Central memory CD8-positive, alpha-beta T cell (primary cell): ENCODE measurements at places on chromosomes 2 and 18.
A peak's percentile ranks its signal among the peaks of the same experiment; 100 is the strongest.

DNA sequence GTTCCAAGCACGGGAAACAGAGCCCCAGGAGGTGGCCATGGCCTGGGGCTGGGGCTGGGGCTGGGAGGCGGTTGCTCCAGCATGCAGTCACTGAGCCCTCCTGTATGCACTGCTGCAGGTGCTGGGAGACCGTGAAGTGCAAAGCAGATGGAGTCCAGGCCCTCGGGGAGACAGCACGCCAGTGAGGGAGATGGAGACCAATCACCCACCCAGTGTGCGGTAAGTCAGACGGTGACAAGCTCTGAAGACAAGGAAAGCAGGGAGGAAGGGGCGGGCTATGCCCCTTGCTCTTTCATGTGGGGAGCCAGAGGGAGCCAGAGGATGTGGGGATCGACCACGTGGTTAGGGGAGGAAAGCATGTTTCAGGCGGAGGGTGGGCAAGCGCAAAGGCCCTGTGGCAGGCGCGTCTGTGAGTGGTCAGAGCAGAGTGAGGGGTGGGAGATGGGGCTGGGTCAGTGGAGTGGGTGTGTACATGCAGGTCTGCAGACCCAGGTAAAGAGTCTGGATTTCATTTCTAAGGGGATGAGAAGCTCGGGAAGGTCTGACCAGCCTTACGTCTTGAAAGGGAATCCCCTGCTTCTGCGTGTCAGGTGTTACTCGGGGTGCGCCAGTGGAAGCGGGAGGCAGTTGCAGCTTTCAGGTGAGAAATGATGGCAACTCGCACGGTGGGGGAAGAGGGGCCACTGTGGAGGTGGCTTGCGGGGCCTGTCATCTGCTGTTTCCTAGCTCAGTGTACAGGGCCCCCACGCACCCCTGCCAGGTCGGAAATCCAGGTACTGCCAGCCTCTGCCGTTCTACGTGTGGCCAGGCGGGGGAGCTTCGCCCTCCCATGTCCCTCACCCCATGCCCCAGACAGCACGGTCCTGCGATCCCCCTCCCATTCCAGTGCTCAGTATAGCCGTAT, 19.4 kb downstream of the RRM2 start:
- H3K36me3 ChIP-seq, result peaks cover 7% of the 10 kb centered on the region
- DNase-seq, result no peak
- peak overlapping the region; percentile 15 for H3K27ac ChIP-seq

GRCh38 chr2:32402091-32402490, 45.3 kb downstream of the BIRC6 start:
- DNase-seq, result no peak
- no peaks in the 10 kb centered on the region for H3K27me3 ChIP-seq
- H3K36me3 ChIP-seq, result peaks cover 48% of the 10 kb centered on the region
- peaks cover 5% of the 10 kb centered on the region for H3K4me1 ChIP-seq

- H3K27me3 ChIP-seq, result no peaks in the 10 kb centered on the region
- DNase-seq, result peak; percentile 40
- H3K27ac ChIP-seq, result peak overlapping the region; percentile 87
Observed at GRCh38 chr2:110858135-110858725, 125.9 kb downstream of the ACOXL start.

DNA sequence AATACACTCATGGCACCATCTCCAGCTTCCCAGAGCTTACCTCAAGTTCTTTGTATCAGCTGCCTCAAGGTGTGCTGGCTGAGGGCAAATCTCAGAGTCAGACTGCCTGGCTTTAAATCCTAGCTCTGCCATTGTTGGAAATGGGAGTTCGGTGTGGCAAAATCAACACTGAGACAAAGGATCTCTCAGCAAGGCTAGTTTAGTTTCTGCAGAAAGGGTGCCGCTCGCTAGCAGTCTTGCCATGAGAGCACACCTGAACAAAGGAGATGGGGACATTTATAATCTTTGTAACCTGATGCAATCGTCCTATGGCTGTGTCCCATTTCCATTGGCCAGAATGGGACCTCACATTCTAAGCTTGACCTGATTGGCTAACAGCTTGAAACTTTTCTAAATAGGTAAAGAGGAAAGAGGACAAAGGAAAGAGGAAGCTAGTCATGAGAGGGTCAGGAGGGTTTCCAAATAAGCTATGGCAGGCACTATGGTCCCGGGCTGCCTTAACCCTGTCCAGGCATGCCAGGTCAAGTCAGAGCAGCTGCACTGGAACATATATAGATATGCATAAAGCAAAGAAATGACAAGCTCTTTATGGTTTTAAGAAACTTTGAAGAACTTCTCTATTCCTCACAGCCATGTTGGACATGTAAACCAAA, 4.3 kb upstream of the UBE2F start:
- no peak overlapping the region for H3K4me3 ChIP-seq
- H3K27ac ChIP-seq, result no peak overlapping the region
- DNase-seq, result no peak
- peaks cover 6% of the 10 kb centered on the region for H3K4me1 ChIP-seq

DNA sequence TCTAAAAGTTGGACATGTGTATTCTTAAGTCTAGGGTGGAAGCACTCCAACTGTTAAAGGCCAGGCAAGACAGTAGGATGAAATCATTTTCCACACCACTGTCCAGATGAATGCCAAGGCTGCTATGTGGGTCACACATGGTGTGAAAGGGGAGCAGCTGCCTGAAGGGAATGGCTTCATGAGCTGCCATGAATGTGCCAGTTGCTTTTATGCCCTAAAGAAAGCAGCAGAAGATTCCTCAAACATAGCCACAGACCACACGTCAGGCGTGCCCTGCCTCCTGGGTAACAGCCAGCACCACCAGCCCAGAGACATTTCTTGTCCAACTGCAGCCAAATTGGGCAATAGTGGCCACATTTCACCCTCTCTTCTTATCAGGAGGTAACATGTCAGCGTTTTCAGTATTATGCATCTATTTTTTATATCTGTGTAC, 130.2 kb downstream of the MTCL1 start:
- H3K4me1 ChIP-seq, result no peaks in the 10 kb centered on the region
- peaks cover 28% of the 10 kb centered on the region for H3K27me3 ChIP-seq
- no peak for DNase-seq
- H3K27ac ChIP-seq, result no peak overlapping the region

DNA sequence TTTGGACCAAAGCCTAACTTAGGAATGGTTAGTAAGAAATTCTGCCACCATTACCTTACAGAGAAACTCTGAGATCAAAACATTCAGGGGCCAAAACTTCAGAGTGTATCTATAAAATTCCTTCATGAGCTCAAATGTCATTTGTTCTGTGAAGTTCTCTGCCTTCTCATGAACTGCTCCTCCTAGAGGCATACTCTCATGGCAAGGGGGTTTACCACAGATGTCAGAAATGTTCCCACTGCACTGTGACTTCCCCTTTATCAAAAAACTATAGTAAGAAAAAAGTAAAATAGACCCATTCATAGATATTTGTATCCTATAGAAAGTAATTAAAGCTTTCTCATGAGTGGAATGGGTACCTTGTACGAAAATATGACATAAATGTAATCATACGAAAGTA, 68.5 kb downstream of the USP40 start:
- H3K27me3 ChIP-seq, result no peaks in the 10 kb centered on the region
- H3K27ac ChIP-seq, result no peak overlapping the region
- H3K36me3 ChIP-seq, result peaks cover 15% of the 10 kb centered on the region
- no peak overlapping the region for H3K4me3 ChIP-seq
- no peak for DNase-seq

- H3K27ac ChIP-seq, result peak within 1 kb of the TSS; percentile 95
- peak within 1 kb of the TSS; percentile 88 for H3K4me3 ChIP-seq
- peaks cover 8% of the 10 kb centered on the region for H3K36me3 ChIP-seq
- H3K27me3 ChIP-seq, result no peaks in the 10 kb centered on the region
- H3K4me1 ChIP-seq, result peaks cover 12% of the 10 kb centered on the region
Observed at GRCh38 chr2:201643216-201643890, at the start of gene TMEM237. TSS of gene TMEM237 (minus strand) at chr2:201643503. CDS start at chr2:201643400, 103 bp downstream.

DNA sequence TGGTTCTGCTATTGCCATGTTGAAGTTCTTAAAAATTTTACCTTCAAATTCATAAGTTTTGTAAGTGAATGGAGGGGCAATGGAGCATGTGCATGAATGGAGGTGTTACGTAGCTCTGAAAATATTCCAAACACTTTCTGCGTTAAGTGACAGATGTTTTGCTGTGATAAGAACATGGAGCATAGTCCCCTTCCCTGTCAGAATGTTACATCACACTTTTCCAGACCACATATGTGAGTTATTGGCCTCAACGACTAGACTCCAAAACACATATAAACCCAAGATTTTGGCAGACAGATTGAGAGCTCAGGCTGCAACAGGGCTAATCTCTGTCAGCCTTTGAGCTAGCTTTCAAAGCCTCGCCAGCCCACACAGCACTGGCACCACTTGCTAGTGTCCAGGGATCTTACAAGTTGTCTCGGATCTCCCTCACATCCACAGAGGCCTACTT, 27.2 kb upstream of the MFSD6 start:
- H3K27me3 ChIP-seq, result no peaks in the 10 kb centered on the region
- H3K36me3 ChIP-seq, result no peaks in the 10 kb centered on the region
- H3K27ac ChIP-seq, result no peak overlapping the region
- H3K4me3 ChIP-seq, result no peak overlapping the region
- no peaks in the 10 kb centered on the region for H3K4me1 ChIP-seq

- peaks cover 52% of the 10 kb centered on the region for H3K27me3 ChIP-seq
- DNase-seq, result no peak
- H3K4me3 ChIP-seq, result no peak overlapping the region
- H3K4me1 ChIP-seq, result no peaks in the 10 kb centered on the region
- no peak overlapping the region for H3K27ac ChIP-seq
Observed at GRCh38 chr2:162232671-162233070, 10.6 kb downstream of the FAP start.

GRCh38 chr2:205188239-205189138, 493.8 kb upstream of the NRP2 start:
- no peak overlapping the region for H3K27ac ChIP-seq
- H3K4me1 ChIP-seq, result no peaks in the 10 kb centered on the region
- no peak for DNase-seq
- no peaks in the 10 kb centered on the region for H3K36me3 ChIP-seq
- H3K27me3 ChIP-seq, result no peaks in the 10 kb centered on the region

- no peak overlapping the region for H3K27ac ChIP-seq
- H3K4me3 ChIP-seq, result no peak overlapping the region
- H3K36me3 ChIP-seq, result peaks cover 2% of the 10 kb centered on the region
- no peaks in the 10 kb centered on the region for H3K27me3 ChIP-seq
Observed at GRCh38 chr2:85334928-85335327, 7.1 kb upstream of the TGOLN2 start.

GRCh38 chr2:52904355-52904891, 863.2 kb upstream of the CHAC2 start:
- H3K27me3 ChIP-seq, result no peaks in the 10 kb centered on the region
- no peak for DNase-seq
- no peak overlapping the region for H3K4me3 ChIP-seq
- no peaks in the 10 kb centered on the region for H3K36me3 ChIP-seq

DNA sequence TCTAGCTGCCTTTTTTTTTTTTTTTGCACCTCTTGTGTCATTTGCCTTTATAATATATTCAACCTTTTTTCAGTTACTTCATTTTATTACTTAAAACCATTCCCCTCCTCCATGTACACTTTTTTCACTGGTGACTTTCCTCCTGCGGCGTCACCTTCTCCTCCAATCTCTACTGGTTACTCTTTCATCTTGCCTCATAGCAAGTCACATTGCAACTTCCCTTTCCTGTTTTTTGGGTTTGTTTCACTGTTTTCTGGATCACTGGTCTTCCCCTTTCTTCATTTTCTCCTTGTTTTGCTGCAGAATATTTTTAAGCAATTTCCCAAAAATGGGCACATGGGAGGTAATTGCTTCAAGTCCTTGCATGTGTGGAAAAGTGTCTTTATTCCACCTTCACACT, 37.7 kb upstream of the GPR155 start:
- H3K27ac ChIP-seq, result no peak overlapping the region
- H3K4me3 ChIP-seq, result no peak overlapping the region
- H3K4me1 ChIP-seq, result peaks cover 6% of the 10 kb centered on the region
- H3K36me3 ChIP-seq, result no peaks in the 10 kb centered on the region

DNA sequence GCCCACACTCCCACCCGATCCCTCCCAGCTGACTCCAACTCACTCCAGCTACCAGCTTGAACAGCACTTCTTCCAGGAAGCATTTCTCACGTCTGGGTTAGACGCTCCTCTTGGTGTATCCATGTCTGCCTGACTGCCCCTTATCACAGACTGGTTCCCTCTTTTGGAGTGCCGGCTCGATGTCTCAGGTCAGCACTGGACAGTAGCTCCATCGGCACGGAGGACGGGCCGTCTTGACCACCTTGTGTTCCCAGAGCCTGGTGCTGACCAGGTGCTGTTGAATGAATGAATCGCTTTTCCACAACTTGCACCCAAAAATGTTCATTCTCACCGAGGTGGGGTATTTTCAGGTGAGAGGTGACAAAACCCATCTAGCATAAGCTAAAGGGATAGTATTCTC, 71.8 kb downstream of the LBH start:
- H3K4me1 ChIP-seq, result no peaks in the 10 kb centered on the region
- no peak for DNase-seq
- H3K27ac ChIP-seq, result no peak overlapping the region
- H3K36me3 ChIP-seq, result peaks cover 2% of the 10 kb centered on the region
- H3K4me3 ChIP-seq, result no peak overlapping the region
- H3K27me3 ChIP-seq, result no peaks in the 10 kb centered on the region

- DNase-seq, result no peak
- no peak overlapping the region for H3K27ac ChIP-seq
- H3K27me3 ChIP-seq, result peaks cover 34% of the 10 kb centered on the region
- no peaks in the 10 kb centered on the region for H3K36me3 ChIP-seq
Observed at GRCh38 chr2:240199133-240199870, 58.8 kb upstream of the OTOS start.

GRCh38 chr2:105381101-105381668, 17.7 kb downstream of the FHL2 start:
- no peak for DNase-seq
- H3K4me3 ChIP-seq, result no peak overlapping the region
- peaks cover 2% of the 10 kb centered on the region for H3K36me3 ChIP-seq
- no peaks in the 10 kb centered on the region for H3K4me1 ChIP-seq
- no peak overlapping the region for H3K27ac ChIP-seq
- no peaks in the 10 kb centered on the region for H3K27me3 ChIP-seq

GRCh38 chr2:133641497-133641896, 73.2 kb upstream of the NCKAP5 start:
- peaks cover under 1% of the 10 kb centered on the region for H3K36me3 ChIP-seq
- H3K4me3 ChIP-seq, result no peak overlapping the region

DNA sequence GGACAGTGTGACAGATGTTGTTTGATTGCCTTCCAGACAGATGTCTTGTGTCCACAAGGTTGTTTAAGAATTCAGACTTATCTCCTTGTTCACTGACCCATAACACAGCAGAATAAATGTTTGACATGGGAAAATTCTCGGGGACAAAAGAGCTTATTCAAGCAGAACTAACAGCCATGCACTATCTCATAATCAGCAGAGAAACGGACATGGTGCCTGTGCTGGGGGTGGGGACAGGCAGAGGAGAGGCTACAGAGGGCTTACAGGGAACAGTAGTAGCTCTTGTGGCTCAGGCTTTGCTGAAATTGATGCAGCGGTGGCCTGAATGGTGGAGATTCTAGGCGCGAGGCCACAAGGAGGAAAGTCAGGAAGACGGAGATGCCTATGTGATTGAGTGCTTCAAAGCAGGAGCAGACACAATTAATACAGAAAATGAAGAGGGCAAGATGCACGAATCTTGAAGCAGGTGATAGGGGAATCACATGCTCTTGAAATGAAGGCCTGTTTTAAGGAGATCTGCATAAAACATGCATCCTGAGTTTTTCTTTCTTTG, 62.0 kb upstream of the CAB39 start:
- DNase-seq, result no peak
- H3K27ac ChIP-seq, result no peak overlapping the region
- H3K4me3 ChIP-seq, result no peak overlapping the region
- peaks cover 24% of the 10 kb centered on the region for H3K4me1 ChIP-seq
- no peaks in the 10 kb centered on the region for H3K27me3 ChIP-seq
